Motor neuron (in vitro differentiated cells): ENCODE measurements at places on chromosomes 2 and 18. TPM values are rescaled to one million over a fixed set of nuclear protein-coding genes. Genes with fewer than 3 reads are reported as not detected.

DNA sequence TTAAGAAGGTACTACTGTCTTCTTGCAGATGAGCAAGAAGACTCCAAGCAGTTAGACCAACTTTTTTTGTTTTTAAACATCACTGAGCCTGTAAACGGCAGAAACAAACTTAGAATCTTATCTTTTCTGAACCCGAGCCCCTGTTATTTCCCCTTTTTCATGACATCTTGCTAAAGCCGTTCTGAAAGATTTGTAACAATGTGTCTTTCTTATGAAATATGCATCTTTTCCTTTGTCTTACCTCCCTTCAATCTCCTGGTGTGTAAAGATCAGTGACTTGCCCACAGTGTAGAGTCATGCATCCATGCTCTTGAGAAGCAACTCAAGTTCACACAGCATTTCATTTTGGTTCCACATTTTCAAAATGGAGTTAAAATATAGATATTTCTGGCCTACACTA lies 288.8 kb upstream of the CELF4 start:
- ATAC-seq: no peak

GRCh38 chr2:23556929-23557328 lies 171.9 kb downstream of the KLHL29 start:
- no peak for ATAC-seq

The CFAP221 gene
- 1.1 TPM in 1 of 2 replicates, not detected in the other for total RNA-seq

The EMILIN2 gene
- 0.92 and 1.2 TPM in 2 replicates for total RNA-seq

The IL1R2 gene
- total RNA-seq: not detected in 2 replicates
